ENCODE measurements at places on chromosomes 7 and 10.

DNA sequence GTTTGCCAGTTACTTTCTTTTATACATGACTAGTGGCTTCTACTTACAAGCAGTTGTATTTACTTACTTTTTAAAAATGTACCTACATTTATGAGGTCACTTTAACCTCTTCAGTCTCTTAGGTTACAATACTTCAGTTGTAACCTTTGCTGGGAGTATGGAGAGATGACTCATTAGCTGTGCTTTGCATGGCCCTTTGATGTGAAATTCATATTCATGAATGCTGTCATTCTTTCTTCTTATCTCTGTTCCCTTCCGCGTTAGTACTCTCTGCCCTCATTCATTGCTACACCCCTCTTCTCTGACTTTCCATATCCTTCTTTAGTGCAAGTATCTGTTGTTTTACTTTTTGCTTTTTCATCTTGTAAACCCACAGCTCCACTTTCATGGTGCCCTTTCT is 164.3 kb downstream of the BMPER start:
- DNase-seq = no peak

GRCh38 chr7:5709347-5709950 is 72.0 kb downstream of the RNF216 start:
- no peak for DNase-seq

- DNase-seq = no peak
Observed at GRCh38 chr10:131081786-131082185, 229.7 kb downstream of the TCERG1L start.

- no peak for DNase-seq
Observed at GRCh38 chr7:107103369-107103768, 58.9 kb downstream of the PRKAR2B start.

DNA sequence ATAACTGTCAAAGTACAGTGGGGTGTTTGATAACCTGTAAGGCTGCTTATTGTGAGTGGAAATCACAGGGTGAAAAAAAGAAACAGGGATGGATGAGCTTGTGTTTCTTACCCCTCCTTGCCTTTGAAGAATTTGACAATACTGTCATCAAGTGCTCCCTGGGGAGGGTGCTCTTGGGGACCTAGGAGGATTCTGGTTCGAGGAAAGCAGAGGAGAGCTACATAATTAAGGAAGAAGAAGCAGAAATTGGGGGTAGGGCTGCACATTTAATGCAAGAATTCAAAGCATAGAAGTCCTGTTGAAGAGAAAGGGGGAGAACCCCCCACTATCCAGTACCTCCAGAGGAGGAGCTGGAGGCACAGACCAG is 208.1 kb upstream of the PHYHIPL start:
- no peak for DNase-seq

- no peak for DNase-seq
Observed at GRCh38 chr10:30300728-30301127, 48.4 kb downstream of the MTPAP start.

- DNase-seq = no peak
Observed at GRCh38 chr7:5222841-5223411, 32.9 kb downstream of the WIPI2 start.

GRCh38 chr10:92184977-92185376 is 105.9 kb downstream of the CPEB3 start:
- DNase-seq = no peak

DNA sequence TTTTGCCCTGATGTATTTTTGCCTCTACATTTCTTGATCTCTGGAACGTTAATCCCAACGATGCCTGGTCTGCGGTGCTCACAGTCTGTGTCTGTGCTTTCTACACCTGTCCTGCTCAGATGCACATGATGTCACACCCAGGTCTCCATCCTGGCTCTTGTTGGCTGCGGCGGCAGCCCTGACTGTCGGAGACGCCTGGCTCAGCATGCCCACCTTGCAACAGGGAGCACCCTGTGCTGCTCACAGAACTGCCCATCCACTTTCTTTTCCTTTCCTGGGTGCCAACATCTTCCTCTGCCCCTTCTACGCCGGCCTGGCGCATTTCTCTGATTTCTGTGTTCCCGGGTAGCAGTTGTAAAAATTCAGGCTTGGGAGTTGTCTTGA is 106.2 kb downstream of the CUX1 start:
- no peak for DNase-seq

GRCh38 chr7:98281757-98282606 is 496 bp downstream of the BRI3 start:
- DNase-seq = no peak

DNA sequence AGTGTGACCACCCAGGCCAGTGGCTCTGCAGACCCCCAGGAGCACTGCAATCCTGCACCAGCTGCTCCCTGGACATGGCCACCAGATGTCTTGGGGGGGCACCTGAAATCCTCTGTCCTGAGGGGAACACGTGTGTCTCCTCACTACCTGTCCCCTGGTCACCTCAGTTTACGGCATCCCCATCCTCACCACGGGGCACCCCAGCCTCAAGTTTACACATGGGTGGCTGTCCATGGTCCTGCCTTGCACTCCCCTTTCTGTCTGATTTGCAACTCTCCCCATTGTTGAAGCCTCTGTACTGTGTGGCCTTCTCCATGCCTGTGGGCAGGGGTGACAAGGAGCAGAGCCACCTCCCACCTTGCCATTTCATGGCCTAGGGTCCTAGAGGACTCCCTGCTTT is 67.2 kb downstream of the RAMP3 start:
- no peak for DNase-seq

DNA sequence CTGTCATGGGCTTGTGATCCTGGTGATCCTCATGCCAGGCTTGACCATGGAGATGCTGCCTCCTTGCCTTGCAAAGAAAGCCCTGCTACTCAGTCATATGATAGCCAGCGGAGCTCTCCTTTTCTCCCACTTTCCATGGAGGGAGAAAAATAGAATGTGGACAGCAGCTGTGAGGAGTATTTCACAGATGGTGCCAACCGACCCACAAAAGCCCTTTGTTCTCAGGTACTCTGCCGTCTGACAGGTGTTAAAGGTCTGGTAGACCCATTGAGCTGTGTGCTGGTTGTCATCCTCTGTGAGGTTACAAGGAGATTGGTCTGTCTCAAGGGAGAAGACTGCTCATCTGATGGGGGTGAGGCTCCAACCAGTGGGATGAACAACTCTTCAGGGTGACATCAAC is 29.5 kb upstream of the COBL start:
- no peak for DNase-seq

DNA sequence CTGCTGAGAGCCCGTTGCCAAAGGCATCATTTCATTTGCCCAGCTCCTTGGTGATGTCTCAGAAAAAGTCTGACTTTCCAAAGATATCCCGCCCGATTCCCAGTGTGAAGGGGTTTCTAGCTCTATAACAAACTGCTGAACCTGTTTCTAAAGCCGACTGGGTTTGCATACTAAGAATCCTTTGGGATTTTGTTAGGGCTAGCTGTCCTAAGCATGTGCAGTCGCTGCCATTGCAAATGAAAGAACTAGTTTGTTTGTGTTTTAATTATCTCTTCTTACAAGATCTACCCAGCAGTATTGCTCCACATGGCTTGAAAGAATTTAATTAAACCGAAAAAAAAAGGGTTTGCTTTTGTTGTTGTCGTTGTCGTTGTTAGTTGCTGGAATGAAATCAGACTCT is 476.6 kb downstream of the GATA3 start:
- no peak for DNase-seq

DNA sequence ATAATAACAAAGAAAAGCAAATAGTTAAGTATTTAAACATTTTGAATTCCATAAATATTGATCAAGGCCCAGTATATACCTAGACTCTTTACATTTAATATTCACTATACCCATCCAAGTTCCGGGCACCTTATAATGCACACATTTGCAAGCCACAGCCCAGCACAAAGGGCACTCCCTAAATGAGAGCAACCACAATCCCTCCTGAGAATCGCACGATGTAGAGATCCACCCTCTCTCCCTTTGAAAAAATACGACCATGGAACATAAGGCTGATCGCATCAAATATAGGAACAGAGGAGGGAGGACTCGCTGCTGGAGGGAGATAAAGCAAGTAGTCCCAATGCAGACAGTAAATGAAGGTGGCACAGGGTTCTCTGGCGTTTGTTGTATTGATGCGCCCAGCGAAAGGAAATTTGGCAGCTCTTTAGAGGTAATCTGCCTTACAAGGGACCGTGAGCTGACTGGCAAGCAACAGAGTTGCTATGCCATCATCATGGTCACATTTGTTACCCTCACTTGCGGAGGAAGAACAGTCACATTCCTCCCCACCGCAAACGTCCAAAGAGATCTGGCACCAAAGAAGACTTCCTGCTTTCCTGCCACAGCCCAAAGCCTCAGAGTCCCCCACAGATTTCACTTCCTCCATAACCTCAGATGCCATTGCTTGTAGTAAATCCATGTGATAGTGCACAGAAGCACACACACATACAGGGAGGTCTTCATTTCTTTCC is 16.1 kb upstream of the TAS2R40 start:
- DNase-seq = no peak

GRCh38 chr7:40775877-40776276 is 641.1 kb downstream of the SUGCT start:
- DNase-seq = no peak

- no peak for DNase-seq
Observed at GRCh38 chr7:113366122-113366521, 247.8 kb upstream of the SMIM30 start.

GRCh38 chr7:101066141-101066832 is 19.0 kb upstream of the TRIM56 start:
- no peak for DNase-seq

DNA sequence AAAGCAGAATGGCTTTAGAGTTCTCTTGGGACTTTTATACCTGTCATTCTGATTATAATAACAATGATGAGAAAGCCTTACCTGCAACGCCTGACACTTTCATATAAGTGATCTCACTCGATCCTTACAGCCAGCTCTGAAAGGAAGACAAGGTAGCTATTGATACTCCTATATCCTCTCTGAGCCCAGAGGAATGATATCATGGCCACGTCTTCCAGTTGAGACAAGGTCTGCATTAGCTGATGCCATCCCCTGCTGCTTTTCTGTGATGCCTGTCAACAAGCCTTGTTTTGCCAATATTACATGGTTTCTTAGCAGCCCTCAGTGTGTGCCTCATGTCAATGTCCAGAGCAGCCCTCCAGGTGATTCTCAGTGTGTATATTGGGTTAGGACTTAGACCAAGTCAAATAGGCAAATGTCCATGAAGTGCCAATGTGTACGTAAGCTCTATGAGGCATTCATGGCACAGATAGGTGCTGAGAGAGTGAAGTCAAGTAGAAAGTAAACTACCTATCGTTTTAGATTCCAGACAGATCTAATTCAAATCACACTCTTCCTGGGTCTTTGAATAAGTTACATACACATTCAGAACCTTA is 405.9 kb downstream of the ADRA2A start:
- DNase-seq = no peak

DNA sequence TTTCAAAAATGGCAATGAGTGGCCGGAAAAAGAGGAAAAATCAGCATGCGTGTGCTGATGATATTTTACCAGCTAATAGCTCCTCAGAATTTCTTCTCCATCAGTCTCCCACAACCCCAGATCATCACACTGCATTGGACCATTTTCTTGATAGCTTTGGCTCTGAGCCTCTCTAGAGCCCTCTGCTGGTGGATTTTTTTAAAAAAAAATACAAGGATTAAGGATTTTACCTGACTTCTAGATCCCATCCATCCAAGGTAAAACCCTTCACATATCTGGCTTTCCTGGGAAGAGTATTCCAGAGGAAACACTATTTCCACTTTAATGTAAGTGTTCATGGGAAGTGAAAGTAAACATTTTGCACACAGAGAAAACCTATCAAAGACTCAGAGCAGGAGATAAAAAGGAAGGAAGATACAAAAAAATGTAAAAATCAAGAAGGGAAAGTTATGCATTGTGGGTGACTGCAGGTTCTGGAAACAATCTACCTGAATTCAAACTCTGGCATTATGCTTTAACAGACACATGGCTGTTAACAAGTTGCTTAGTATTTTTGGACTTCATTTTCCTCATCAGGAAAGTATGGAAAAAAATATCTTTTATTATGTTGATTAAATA is 380.9 kb downstream of the LRRTM3 start:
- DNase-seq = no peak

DNA sequence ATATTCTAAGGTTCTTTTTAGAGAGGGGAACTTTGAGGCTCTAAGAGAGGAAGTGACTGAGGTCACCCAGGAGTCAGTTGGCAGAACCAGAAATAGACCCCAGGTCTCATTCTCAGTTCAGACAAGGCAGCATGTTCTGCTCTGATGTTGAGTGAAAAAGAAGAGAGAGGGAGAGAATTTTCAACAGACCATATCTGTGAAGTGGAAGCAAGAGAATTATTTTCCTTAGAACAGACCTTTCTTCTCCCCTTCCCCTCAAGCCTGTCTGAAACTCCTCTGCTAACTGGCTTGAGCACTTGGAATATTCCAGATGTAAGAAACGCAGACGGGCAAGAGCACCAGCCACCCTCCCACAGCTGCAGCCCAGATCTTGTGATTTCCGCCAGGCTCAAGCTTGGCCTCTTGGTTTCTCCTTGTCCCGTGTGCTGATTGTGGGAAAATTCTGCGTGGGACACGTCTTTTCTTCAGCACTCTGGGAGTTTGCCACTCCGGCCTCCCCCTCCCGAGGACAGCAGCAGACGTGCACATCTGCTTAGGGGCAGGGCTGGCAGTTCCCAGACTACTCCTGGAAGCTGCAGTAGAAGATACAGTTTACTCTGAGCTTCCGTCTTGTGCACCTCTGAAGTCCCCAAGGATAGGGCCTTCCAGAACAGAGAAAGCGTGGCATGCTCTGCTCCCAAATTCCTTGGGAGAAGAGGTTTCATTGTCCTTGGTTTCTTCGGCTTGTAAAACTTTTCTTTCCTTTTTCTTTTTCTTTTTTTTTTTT is 22.7 kb upstream of the IKZF1 start:
- no peak for DNase-seq

DNA sequence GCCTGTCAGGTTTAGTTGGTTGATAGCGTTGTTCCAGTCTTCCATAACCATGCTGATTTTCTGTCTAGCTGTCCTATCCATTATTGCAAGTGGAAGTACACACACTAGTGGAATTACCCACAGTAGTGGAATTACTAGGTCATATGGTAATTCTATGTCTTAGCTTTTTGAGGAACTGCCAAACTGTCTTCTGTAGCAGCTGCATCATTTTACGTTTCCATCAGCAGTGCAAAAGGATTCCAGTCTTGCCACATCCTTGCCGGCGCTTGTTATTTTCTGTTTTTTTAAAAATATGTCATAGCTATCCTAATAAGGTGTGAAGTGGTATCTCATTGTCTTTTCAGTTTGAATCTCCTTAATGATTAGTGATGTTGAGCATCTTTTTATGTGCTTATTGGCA is 17.2 kb upstream of the RHBDD2 start:
- DNase-seq = no peak

DNA sequence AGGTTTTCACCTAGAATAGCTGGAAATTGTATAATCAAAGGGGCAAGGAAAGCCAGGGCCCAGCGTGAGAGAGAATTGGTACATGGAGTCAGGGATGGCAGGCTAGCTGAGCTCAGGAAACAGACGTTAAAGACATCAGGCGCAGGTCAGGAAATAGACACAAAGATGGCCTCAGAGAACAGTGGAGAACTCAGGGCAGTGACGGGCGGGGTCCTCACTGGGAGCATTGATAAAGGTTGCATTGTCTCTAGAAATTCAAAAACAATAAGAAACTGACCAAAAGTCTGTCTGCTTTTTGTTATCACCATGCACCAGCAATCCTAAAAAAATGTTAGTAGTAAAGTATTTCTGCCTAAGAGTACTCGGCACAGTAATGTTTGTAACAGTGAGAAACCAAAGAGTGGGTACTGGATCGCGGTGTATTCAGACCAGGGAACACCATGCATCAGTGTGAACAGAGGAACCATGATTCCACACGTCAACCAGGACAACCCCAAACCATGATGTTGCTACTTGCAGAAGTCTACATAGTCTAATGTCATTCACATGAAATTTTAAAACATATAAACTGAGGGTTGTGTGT is 81.9 kb upstream of the AUTS2 start:
- no peak for DNase-seq

- no peak for DNase-seq
Observed at GRCh38 chr7:90250601-90251303, 5.8 kb downstream of the CFAP69 start.

Measured in left renal pelvis (tissue), 4 donors.